ENCODE measurements at places on chromosomes 3 and 15.

GRCh38 chr3:159186581-159186980, 384.7 kb downstream of the MFSD1 start:
- DNase-seq: no peak

- DNase-seq: no peak
Measured at GRCh38 chr3:146970236-146970635, 365.1 kb upstream of the PLSCR5 start.

DNA sequence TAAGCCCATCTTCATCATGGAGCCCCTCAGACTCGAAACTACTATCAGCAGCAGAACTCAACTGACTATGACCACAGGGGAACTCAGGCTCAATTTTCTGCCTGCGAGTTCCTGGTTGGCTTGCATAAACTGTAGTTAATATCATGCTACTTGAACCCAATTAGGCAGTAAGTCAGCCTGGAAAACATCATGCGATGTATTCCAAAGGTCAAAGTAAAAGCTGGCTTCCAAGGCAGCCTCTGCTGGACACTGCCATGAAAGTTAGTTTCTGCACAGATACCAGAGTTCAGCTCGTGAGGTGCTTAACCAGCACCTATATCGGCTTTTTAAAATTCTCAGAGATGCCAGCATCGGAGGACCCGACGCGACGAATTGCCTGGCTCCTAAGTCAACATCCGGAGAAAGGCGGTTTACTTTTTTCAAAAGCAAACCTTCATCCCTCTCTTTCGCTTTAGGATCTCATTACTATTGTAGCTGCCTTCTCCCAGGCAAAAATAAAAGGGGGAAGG, 3.8 kb downstream of the ANP32A start:
- DNase-seq: no peak

GRCh38 chr3:35042210-35042991, 596.9 kb upstream of the ARPP21 start:
- peak; percentile 76 for DNase-seq

- peak; percentile 11 for DNase-seq
Measured at GRCh38 chr15:88878720-88879184, 16.6 kb downstream of the HAPLN3 start.

GRCh38 chr3:59653405-59654122, 603.7 kb upstream of the CFAP20DC start:
- no peak for DNase-seq

DNA sequence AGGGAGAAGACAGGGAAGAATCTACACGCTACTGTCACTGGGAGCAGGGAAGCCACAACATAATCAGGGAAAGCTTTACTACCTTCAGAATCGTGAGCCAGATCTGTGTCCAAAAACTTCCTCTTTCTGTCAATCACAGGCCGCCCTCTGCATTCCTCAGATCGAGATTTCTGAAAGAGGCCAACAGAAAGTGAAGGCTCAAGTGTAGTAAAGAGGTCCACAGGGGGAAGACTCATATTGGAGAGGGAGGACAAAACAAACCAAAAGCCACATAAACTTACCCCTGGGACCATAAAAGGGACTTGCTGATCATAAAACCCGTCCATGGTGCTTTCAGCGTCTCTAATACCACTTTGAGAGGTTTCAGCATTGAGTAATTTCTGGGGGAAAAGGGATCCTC, 3.3 kb downstream of the ETV5 start:
- DNase-seq: no peak

DNA sequence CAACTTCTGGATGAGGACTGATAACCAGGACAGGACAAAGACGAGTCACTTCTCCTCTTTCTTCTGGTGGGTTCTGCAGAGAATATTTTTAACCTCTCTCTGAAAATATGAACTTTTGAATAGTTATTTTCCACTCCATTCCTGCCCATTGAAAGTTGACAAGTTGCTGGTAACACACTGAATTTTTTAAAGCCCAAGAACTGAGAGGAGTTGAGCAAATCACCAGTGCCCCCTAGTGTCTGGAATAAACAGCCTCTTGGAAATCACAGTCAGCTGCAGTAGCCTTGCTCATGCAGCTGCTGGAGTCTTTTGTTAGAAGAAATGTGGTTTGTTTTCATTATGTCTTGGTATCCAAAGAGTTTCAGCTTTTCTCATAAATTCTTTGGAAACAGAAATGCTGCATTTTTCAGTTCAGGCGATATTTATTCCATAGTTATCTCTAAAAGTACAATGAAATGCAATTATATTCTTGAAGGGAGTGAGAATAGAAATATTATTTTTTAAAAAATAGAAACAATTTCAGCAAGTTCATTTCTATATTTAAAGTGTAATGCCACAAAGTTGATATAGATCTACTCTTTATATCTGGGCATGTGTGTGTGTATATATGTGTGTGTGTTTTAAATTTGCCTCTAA, 741.0 kb upstream of the CBLB start:
- peak; percentile 60 for DNase-seq

Measured in NCI-H1105 (cell line).